ENCODE measurements at places on chromosomes 2 and 18.

GRCh38 chr2:119431976-119432850, 559 bp downstream of the TMEM37 start:
- H3K27ac ChIP-seq: peak overlapping the region; percentile 83
- DNase-seq: peak; percentile 57
- H3K4me3 ChIP-seq: peak overlapping the region; percentile 29
- H3K36me3 ChIP-seq: no peaks in the 10 kb centered on the region
- H3K4me1 ChIP-seq: peaks cover 64% of the 10 kb centered on the region
- H3K27me3 ChIP-seq: no peaks in the 10 kb centered on the region

DNA sequence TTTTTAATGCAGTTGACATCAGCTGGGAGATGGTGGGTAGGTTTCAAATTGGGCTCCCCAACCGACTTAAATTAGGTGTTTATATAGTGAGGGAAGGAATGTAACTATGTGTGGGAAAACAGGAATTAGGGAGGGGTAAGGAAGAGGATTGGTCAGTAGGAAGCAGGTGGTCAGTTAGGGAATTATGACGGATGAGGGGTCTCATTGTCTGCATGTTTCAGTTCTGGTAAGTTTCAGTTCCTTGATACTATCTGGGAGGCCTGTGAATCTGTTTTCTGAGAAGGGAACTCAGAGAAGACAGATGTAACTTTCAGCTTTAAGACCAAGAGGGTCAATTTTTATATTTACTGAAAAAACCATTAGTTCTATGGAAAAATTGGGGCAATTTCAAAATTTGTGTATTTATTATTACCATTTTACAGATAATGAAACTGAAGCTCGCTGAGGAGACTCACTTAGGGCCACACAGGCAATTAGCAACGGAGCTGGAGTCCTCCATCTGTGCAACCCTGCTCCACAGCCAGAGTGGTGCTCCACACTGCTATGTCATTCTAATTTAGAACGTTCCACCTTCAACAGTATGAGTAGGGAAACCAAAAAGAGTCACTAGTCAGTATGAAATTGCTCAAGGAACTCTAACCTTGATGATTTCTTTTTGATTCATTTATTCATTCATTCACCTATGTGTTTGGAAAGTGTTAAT, 36.0 kb upstream of the CCDC195 start:
- no peak overlapping the region for H3K27ac ChIP-seq
- DNase-seq: no peak
- H3K4me1 ChIP-seq: no peaks in the 10 kb centered on the region
- H3K27me3 ChIP-seq: no peaks in the 10 kb centered on the region

DNA sequence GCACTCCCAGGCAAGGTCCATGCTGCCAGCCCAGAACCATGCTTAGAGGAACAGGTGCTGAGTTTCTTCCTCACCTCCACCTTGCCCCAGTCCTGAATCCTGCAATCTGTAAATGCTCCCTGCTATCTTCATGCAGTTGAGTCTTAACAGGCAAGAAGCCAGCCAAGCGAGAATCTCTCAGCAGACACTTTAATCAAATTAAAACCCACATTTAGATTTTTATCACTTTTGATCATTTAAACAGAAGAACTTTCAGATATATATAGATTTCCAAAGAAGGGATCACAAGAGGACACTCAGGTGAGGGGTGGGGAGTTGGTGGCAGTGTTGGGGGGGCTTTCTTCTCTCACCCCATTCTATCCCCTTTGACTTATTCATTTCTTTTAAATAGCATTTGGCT, 25.9 kb upstream of the LBH start:
- H3K27me3 ChIP-seq: no peaks in the 10 kb centered on the region
- H3K4me1 ChIP-seq: peaks cover 5% of the 10 kb centered on the region
- H3K4me3 ChIP-seq: no peak overlapping the region
- no peaks in the 10 kb centered on the region for H3K36me3 ChIP-seq
- no peak for DNase-seq

DNA sequence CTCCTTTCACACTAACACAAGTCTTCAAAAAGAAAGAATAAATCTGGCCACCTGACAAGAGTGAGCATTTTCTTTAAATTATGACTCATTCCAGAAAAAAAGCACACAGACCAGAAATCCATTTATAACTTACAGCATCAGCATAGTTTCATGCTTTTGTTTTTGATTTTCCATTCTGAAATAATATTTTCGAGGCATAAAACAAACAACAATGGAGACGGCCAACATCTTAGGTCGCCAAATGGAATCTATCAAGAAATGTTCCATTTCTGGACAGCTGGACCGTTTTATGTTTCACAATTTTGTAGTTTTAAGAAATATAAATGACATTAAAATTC, 165.4 kb upstream of the ZFP36L2 start:
- H3K4me3 ChIP-seq: no peak overlapping the region
- H3K4me1 ChIP-seq: peaks cover 8% of the 10 kb centered on the region
- no peak for DNase-seq
- no peaks in the 10 kb centered on the region for H3K27me3 ChIP-seq
- H3K27ac ChIP-seq: no peak overlapping the region
- no peaks in the 10 kb centered on the region for H3K36me3 ChIP-seq

- no peak overlapping the region for H3K27ac ChIP-seq
- no peak overlapping the region for H3K4me3 ChIP-seq
- DNase-seq: no peak
These were observed 274.4 kb downstream of the CDCA7 start for GRCh38 chr2:173629076-173629475.

DNA sequence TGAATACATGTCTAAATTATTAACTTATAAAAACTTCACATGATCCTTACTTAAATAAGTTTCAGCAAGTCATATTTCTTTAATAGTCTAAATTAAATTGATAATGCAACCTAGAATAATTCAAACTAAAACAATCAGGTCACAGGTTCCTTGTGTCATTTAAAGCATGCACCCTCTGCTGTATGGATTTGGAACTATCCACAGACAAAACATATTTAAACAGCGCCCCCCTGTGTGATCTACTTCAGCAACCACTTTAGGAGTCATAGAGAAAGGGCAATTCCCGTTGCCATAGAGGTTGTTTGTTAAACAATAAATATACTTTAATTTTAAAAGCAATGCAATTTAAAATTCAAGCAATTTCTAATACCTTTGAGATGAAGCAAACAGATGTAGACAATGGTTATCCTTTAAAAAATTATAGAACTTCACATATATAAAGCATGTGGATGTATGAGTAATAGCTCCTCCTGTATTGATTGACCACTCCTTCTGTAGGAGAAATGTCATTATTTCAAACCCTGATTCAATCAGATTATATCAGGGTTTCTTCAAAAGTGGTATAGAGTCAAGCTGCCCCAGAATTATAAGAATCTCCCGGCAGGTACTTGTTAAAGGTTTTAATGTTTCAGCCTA, 21.2 kb downstream of the GRB14 start:
- no peaks in the 10 kb centered on the region for H3K36me3 ChIP-seq
- H3K27me3 ChIP-seq: no peaks in the 10 kb centered on the region
- no peak overlapping the region for H3K27ac ChIP-seq
- H3K4me1 ChIP-seq: peaks cover 4% of the 10 kb centered on the region
- peak; percentile 72 for DNase-seq

- H3K27ac ChIP-seq: no peak overlapping the region
- no peaks in the 10 kb centered on the region for H3K4me1 ChIP-seq
- peaks cover 3% of the 10 kb centered on the region for H3K36me3 ChIP-seq
- no peak overlapping the region for H3K4me3 ChIP-seq
- DNase-seq: no peak
- H3K27me3 ChIP-seq: no peaks in the 10 kb centered on the region
These were observed 45.5 kb upstream of the TNFRSF11A start for GRCh38 chr18:62279561-62279960.

DNA sequence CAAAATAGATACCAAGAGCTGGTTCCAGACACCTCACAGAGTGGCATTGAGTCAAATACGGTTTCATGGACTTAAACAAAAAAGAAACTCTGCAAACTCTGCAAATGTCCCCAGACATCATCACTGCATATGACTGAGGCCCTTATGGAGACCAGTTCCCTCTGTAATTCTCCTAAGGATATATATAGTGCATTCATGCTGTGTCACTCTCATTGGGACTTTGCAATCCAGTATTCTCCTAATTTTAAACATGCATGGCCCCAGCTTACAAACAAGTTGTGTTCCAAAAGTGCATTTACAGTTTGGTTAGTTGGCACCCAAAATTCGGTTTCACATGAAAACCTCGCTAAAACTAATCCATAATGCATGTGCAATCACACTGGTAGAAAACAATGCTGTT, 18.6 kb upstream of the INO80C start:
- DNase-seq: no peak
- H3K27me3 ChIP-seq: no peaks in the 10 kb centered on the region
- no peaks in the 10 kb centered on the region for H3K36me3 ChIP-seq
- no peak overlapping the region for H3K27ac ChIP-seq
